ENCODE measurements at places on chromosomes 2 and 18.

GRCh38 chr2:101255501-101255900, 2.8 kb downstream of the CNOT11 start:
- DNase-seq, result no peak

DNA sequence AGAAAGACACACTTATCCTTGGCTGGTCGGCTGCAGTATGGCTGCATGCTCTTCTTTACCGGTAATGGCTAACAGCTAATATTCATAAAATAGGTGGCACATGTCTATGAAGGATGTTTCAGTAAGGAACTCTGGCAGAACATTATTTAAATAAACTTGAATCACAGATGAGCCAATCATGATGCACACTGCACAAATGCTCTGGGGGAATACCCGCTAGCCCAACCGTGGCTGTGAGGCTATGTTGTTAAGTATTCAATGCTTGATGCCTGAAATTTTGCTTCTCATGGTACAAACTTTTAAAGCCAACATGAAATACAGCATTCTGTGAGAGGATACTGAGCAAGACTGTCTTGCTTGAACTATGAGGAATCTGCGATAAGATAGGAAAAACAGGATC, 505.8 kb downstream of the ZEB2 start:
- DNase-seq, result no peak

DNA sequence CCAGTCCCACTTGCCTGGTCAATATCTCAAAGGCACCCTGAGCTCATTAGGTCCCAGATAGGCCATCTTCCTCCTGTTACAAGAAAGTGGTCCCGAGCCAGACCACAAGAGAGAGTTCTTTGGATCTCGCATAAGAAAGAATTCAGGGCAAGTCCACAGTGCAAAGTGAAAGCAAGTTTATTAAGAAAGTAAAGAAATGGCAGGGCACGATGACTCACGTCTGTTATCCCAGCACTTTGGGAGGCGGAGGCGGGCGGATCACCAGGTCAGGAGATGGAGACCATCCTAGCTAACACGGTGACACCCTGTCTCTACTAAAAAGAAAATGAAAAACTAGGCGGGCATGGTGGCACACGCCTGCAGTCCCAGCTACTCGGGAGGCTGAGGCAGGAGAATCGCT, 10.8 kb upstream of the SMAD7 start:
- DNase-seq, result no peak

GRCh38 chr2:171522788-171523087, 464 bp downstream of the CYBRD1 start:
- DNase-seq, result no peak

GRCh38 chr18:10453806-10454680, at the start of gene APCDD1:
TSS of gene APCDD1 (plus strand) at chr18:10454635. CDS start at chr18:10454982, 347 bp downstream.
- no peak for DNase-seq

- peak; percentile 41 for DNase-seq
Measured at GRCh38 chr2:229454934-229455631, 184.0 kb upstream of the PID1 start.

GRCh38 chr2:236852100-236852976, 233.4 kb upstream of the COPS8 start:
- DNase-seq, result no peak

DNA sequence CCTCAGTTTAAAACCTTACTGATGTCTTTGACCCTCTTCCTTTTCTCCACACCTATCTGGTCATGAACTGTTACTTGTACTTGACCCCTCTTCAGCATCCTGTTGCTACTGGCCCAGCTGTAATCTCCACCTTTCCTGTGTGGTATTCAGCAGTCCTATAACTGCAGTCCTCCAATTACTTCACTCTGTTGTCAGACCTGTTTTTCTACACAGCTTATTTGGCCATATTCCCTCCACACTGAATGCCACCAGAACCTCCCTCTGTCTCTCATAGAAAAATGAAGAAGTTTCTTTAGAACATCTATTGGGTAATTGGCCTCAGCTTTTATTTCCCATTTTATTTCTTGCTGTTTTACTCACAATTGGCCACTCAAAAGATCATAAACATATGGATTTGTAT, 155.4 kb downstream of the ASXL3 start:
- no peak for DNase-seq
